ENCODE measurements at places on chromosomes 5 and 9. TPM values are rescaled to one million over a fixed set of nuclear protein-coding genes. Genes with fewer than 3 reads are reported as not detected.

The FOXD4L3 gene
- total RNA-seq, result not detected

The BNC2 gene
- 4.9 TPM for total RNA-seq

The OLFM1 gene
- total RNA-seq, result 11.4 TPM

The PTPA gene
- total RNA-seq, result 130 TPM

The SLC9A3 gene
- total RNA-seq, result 2.2 TPM

The NMUR2 gene
- total RNA-seq, result not detected

The NIPAL4 gene
- 14.1 TPM for total RNA-seq
